ENCODE measurements at places on chromosomes 5 and 9.
A peak's percentile ranks its signal among the peaks of the same experiment; 100 is the strongest.

GRCh38 chr5:166340039-166340438 lies 1951.4 kb upstream of the WWC1 start:
- no peak for DNase-seq

DNA sequence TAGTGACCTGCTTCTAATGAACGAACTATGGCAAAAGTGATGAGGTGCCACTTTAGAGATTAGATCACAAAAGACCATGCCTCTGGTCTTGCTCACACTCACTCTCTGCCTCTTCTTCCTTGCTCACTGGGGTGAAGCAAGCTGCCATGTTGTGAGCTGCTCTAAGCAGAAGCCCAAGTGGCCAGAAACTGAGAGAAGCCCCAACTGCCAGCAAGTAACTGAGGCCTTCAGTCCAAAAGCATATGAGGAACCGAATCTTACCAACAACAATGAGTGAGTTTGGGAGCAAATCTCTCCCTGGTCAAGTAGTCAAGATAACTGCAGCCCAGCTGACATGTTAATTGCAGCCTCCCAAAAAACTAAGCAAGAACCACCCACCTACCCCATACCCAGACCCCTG lies 126.0 kb upstream of the ACO1 start:
- DNase-seq, result no peak

- no peak for DNase-seq
Measured at GRCh38 chr9:134663753-134664415, 22.3 kb downstream of the COL5A1 start.

- no peak for DNase-seq
Measured at GRCh38 chr5:178436326-178436940, 153.8 kb downstream of the COL23A1 start.

DNA sequence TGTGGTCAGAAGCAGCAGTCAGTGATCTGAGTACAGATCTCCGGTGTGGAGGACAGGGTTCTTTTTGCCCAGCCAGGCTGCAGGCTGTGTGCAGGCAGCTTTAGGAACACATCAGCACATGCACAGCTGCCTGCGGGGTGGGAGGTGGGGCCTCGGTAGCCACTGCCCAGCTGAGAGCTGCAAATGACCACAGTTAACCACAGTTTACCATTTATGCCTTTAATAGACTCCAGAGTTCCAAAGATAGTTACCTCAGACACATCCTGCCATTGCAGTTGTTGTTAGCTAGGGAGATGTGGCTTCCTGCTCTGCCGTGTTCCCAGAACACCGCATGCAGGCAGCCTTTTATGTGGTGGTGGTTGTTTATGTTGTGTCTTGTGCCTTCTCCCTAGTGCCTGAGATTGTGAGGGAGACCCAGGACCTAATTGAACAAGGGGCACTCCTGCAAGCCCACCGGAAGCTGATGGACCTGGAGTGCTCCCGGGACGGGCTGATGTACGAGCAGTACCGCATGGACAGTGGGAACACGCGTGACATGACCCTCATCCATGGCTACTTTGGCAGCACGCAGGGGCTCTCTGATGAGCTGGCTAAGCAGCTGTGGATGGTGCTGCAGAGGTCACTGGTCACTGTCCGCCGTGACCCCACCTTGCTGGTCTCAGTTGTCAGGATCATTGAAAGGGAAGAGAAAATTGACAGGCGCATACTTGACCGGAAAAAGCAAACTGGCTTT lies 10.2 kb downstream of the EXOC3 start:
- DNase-seq, result no peak

DNA sequence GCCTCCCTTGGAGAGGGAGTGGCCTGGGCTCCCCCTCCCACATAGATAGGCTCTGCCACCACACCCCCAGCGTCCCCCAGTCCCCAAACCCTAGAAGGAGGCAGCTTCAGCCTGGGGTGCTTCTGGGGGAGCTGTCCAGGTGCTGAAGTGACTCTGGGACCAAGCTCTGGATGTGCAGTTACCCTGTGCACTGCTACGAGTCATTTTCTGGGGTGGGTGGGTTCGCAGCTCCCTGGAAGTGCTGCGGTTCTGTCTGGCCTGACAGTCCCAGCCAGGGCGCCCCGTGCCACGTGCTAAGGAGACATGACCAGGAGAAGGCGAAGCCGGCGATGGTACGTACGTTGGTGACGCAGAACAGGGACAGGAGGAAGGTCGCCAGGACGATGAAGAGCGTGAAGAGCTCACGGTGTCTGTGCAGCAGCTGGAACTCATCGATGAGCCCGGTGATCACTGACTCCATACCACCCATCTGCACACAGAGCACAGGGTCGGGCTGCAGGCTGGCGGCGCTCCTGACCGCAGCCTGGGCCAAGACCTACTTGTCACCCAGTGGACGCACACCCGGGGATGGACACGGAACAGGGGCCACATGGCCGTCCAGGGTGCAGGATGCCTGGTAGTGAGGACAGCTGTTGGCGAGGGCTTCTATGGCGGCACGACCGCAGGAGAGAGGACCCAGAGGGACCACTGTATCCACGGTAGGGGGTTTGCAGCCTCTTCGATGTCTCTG lies 35.7 kb downstream of the SLC6A3 start:
- peak; percentile 72 for DNase-seq

DNA sequence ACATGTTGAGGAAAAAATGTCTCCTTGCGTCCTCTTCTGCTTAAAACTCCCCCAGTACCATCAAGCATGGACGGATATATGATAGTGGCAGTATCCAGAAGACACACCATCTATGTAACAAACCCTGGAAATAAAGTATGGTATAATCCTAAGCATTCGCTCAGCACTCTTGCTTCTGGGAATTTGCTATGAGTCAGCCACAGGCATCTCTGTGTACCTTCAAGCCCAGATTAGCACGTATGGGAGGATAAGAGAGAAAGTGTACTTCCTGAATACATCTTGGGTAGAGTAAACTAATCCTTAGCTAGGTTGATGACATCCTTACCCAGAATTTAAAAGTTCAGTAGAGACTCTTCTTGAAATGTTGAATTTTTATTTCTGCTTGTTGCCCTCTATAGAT lies 71.2 kb downstream of the GHR start:
- no peak for DNase-seq

GRCh38 chr9:76353280-76353679 lies 40.9 kb downstream of the RFK start:
- DNase-seq, result no peak

DNA sequence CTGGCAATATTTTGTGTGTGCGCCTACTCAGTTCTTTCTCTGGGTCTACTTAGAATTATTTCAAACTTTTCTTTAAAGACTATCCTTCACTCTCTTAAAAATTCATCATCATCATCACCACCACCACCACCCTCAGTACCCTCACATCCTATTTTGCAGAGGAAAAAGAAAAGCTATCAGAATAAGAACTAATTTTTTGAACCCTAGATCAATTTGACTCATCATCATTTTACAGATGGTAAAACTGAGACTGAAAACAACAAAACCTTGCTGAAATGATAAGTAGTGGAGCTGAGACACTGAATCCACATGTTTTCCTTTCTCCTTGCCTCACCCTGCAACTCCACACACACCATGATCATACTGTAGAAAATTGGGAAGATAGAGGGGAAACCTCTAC lies 119.3 kb downstream of the SSBP2 start:
- no peak for DNase-seq

GRCh38 chr9:70479880-70480291 lies 65.4 kb upstream of the KLF9 start:
- DNase-seq, result no peak

- DNase-seq, result peak; percentile 9
Measured at GRCh38 chr9:123834889-123835562, 94.9 kb downstream of the DENND1A start.

Measured in K562 (cell line).